GM12864 (cell line): ENCODE measurements at places on chromosomes 6 and 20.

GRCh38 chr20:21145424-21145823 is 19.5 kb downstream of the KIZ start:
- no peak for DNase-seq

- DNase-seq: no peak
Observed at GRCh38 chr20:16806886-16807285, 58.7 kb downstream of the OTOR start.

DNA sequence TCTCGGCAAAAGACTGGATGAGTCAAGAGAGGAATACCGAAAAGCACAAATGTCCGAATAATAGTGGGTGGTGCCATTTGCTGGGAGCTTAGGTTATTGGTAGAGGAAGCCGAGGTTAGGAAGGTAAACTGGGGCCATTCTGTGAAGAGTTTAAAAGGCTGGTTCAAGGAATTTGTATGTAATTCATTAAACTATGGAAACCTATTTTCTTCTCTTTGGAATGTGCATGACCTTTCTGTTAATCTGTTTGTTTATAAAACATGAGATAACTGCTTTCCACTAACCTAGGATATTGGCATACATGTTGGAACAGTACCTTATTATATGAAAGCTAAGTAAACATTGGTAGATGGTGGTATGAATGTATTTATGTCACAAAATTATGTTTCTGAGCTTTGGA is 71.8 kb downstream of the LCA5 start:
- no peak for DNase-seq

DNA sequence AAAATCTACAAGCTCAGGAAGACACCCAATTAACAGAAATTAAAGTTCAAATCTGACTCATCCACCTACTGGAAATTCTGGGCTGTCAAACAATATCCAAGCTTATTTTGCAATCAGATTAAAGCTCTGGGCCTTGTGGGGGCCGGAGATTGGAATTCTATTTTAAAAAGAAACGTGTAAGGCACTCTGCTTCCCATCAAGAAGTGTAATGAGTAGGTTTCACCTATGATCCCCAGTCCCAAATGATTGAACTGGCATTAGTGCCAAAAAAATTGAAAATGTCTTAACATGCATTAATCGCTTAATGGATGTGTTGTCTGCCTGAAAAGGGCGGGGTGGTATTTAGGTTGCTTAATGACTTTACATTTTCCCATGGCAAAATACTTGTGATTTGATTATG is 542.4 kb upstream of the BTBD3 start:
- no peak for DNase-seq

GRCh38 chr6:25165800-25166199 is 113.4 kb upstream of the CARMIL1 start:
- DNase-seq: no peak

DNA sequence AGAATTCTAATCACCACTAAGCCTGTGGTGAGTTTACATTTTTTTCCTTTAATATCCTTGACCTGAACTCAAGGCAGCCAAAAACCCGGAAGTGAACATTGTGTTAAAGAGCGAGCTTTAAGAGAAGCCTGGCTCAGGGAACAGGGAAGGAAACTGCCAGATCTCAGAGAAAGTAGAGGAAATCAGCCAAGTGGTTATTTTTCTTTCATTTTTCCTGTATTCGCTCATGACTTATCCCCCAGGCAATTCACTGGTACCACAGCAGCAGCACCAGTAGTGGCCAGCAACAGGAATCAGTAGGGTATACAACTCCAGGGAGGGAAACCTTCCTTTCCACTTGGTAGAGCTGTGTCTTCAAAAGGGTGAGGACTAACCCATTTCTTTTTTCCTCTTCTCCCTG is 89.6 kb upstream of the HMGCLL1 start:
- no peak for DNase-seq

GRCh38 chr6:168627506-168628175 is 186.7 kb downstream of the SMOC2 start:
- DNase-seq: no peak

DNA sequence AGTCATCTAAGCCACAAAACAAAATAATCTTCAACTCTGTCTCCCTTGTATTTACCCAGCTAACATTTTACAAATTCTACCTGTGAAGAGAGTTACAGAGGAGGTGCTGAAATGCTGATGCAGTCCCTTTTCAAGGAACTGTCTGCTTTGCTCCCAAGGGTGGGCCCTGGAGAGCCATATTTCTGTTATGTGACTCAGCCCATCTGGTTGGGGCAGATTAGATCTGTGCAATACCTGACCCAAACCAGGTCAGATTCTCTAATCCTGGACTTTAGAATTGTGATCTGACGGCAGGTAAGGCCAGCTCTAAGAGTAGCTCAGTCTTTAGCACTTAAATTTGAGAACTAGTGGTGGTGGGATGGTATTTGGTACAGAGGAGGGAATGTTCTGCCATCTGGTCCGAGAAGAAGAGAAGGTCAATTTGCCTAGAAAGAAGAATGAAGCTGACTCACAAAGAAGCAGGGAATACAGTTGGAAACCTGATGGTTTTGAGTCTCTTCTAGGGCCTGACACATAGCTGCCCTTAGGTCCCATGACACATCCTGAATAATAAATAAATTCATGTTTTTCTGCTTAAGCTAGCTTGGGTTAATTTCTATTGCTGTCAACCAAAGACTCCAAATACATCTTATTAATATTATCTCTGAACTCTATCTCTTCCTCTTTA is 8.1 kb downstream of the ZNF311 start:
- no peak for DNase-seq

DNA sequence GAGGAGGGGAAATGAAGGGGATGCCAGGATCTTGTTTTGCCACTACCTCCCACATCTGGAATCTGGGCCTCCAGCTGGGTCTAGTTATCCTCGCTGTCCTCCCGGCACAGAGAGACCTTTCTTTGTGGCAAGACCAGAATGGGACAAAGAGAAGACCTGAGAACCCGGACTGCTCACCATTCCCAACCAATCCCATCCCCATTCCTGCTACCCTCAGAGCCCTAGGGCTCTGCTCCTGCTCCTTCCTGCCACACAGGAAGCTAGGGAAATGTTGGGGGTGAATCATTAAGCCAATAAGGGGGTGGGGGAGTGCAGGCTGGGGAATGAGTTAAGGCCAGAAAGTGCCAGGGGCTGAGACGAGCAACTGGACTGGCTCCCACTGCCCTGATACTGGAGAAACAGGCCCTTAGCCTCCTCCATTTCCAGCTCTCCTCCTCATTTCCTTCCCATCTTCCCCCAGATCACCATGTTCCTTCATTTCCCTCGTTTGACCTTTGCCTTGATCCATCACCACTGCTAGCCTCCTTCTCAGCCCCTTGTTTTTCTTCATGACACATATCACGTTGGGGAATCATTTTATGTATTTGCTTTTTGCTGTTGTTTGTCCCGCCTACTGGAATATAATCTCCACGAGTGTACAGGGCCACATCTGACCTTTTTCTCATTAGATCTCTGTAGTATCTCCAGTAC is 4.6 kb upstream of the IER3 start:
- DNase-seq: no peak

- DNase-seq: no peak
Observed at GRCh38 chr20:61875221-61875885, 190.3 kb downstream of the TAF4 start.

GRCh38 chr6:19320111-19320581 is 517.0 kb upstream of the ID4 start:
- no peak for DNase-seq

GRCh38 chr6:136793363-136793762 is 1.1 kb upstream of the MAP3K5 start:
- DNase-seq: no peak

DNA sequence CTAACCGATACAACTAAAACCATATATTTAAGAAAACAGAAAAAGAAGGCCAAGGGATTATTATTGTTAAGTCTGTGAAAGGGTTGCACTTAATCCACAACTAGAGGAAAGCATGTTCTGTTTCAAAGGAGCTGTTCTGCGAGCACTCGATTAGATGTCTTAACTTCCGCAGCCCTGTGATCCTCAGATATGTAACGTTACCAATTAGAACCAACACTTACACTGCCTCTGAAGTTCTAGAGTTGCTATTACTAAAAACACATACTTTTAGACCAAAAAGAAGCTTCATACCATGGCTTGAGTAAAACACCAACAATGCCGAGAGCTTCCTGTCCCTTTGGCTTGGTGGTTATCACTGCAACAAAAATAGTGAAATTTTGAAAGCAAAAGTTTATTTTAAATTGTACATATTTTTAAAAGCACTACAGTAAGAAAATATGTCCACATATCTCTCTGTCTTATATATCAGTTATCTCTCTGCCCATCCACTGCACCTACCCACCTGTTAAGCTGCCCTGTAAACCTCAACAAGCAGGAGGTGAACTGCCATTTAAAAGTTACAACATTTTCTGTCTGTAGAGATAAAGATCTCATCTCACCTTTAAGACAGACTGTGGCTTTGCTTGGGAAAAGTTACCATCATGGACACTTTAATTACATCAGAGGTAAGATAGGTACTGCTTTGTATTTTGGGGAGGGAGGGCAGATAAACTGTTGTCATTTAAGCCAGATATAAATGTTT is 7.1 kb upstream of the DUSP22 start:
- DNase-seq: no peak

- DNase-seq: no peak
Observed at GRCh38 chr20:48060841-48061720, 275.8 kb upstream of the SULF2 start.

DNA sequence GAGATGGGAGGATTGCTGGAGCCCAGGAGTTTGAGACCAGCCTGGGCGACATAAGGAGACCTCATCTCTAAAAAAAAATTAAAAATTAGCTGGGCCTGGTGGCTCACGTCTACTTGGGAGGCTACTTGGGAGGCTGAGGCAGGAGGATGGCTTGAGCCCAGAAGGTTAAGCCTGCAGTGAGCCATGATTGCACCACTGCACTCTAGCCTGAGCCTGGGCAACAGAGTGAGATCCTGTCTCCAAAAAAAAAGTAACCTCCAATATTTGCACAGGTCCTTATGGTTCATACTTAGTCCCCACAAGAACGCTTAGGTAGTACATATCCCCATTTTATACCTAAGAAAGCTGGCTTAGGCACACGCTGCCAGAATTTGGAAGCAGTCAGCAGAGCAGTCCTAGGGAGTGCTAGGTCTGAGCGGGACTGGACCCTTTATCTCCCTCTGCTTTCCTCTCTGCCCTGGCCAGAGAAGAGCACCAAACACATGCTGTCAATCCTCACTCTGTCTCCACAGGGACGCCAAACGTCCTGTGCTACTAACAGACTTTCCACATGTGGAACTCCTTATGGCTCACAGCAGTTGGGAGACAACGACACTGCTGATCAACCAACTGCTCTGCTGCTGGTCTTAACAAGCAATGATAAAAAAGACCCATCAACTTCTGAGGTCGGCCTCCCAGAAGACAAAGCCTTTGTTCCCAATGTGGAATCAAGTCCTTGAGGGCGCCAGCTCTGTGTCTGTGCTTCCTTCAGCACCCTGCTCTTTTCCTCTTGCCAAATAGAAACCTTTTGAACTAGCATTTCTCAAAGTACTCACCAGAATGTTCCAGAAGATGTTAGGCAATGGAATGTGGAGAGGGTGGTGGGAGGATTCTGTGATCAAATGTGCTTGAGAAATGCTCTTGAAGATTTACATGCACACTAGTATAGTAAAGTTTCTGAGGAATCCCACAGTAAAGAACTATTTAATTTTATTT is 226.3 kb upstream of the DTNBP1 start:
- DNase-seq: no peak

GRCh38 chr6:33418690-33419291 is 884 bp upstream of the CUTA start:
- DNase-seq: no peak

DNA sequence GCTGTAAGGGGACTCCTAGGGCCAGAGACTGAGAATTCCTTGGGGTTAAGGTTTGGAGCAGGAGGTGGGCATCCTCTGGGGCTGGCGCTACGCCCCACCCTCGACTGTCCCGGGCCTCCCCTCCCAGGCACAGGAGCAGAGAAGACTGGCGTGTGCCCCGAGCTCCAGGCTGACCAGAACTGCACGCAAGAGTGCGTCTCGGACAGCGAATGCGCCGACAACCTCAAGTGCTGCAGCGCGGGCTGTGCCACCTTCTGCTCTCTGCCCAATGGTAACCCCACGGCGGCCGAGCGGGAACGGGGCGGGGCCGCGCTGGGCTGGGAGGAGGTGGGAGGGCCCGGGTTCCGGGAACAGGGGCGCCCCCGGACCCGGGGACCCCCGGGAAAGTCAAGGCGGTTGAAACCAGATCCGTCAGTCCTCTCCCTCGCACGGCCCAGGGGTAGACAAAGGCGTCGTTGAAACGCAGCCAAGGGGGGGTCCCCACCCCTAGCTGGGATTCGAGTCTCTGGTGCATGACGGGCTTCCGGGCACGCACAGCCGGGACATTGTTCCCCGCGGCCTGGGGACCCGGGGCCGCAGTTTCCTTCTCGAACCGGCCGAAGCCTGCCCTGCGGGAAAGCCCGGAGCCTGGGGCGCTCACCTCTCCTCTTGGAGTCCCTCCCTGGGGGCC is 844 bp downstream of the WFDC2 start:
- DNase-seq: no peak

DNA sequence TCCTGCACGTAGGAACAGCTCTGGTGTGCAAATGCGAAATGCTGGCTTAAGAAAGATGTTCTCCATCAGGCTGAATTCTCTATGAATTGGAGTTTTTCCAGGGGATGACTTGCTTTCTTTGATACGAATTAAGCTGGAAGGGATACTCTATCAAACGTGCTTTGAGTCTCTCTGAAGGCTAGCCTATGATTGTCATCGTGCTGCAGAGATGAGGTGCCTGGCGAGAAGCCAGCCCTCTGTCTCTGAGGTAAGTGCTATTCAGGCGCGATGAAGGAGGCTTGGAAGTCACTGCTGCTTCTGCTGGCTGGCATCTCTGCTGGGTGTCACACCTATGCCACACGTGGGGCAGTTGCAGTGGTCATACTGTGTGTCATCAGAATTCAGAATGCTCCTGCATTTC is 223.7 kb downstream of the TAF4 start:
- no peak for DNase-seq

DNA sequence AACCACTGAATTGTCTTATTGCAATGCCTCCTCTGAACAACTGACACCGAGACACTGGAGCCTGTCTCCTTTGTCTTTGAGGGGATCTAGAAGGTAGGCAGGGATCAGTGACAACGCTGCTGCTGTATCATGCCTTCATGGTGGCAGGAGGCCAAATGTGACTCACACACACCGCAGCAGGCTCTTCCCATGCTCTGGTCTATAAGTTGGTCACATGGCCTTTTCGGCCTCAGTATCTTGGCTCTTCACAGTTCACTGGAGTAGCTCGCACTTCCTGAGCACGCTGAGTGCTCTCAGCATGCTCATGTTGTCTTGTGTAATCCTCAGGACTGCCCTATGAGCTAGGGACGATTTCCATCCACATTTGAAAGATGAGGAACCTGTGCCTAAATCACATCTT is 167.4 kb upstream of the PCSK2 start:
- no peak for DNase-seq

GRCh38 chr6:107435798-107436197 is 23.6 kb downstream of the PDSS2 start:
- DNase-seq: no peak

- no peak for DNase-seq
Observed at GRCh38 chr6:166206066-166206465, 38.4 kb upstream of the TBXT start.

GRCh38 chr20:38202982-38203293 is 37.9 kb upstream of the TGM2 start:
- no peak for DNase-seq
